ENCODE measurements at places on chromosomes 6 and 20.

DNA sequence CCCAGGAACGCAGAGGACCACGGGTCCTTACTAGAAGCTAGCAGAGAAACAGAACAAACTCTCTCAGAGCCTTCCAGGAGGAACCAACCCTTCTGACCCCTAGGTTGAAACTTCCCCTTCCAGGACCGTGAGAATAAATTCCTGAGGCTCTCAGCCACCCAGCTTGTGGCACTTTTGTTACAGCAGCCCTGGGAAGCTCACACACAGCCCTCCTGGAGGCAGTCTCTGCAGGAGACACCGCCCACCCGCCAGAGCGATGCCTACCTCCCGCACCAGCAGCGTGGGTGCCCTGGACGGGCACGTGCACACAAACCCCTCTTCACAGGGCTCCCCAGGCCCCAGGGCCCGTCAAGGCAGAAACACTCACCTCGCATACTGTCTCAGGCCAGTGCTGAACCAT lies 4.2 kb downstream of the RNASET2 start:
- no peak for DNase-seq

GRCh38 chr6:158660333-158660754 lies 10.5 kb downstream of the SYTL3 start:
- DNase-seq, result peak; percentile 58

GRCh38 chr6:65191471-65191870 lies 515.6 kb downstream of the EYS start:
- no peak for DNase-seq

- DNase-seq, result peak; percentile 27
Observed at GRCh38 chr20:63381781-63382431, 20.8 kb upstream of the CHRNA4 start.

- no peak for DNase-seq
Observed at GRCh38 chr20:1484438-1485116, 6.6 kb downstream of the SIRPB2 start.

- DNase-seq, result no peak
Observed at GRCh38 chr6:41058783-41059181, 5.8 kb downstream of the APOBEC2 start.

DNA sequence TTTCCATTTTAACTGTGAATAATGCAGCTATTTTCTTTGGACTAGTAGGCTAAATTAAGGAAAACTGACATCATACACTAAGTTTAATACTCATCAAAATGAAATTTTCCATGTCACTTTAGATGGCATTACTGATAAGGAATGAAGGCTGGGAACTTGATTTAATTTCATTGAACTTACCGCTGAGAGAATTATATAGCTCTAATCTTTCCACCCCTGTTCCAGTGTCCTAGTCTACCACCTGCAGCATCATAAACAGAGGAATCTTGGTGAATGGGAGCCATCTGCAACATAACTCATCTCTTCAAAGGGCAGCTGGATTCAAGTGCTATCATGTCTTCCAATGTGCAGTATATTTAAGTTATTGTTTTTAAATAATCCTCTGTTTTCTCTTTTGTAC lies 1395.2 kb downstream of the EPHA7 start:
- DNase-seq, result no peak

DNA sequence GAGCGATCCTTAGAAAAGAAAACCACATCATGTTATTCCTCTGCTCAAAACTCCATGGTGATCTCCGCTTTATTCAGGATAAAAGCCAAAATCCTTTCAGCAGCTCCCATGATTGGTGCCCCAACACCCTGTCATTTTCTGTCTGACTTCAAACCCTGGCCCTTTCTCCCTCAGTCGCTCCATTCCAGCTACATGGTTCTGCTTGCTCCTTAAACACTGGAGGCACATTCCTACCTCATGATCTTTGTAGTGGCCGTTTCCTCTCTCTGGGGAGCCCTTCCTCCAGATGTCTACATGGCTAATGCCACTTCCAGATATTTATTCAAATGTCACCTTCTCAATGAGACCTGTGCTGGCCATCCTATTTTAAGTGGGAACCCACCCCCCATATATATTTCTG lies 100.8 kb downstream of the CAP2 start:
- no peak for DNase-seq

GRCh38 chr20:25247518-25247955 lies 348 bp upstream of the PYGB start:
- DNase-seq, result peak; percentile 40

- DNase-seq, result no peak
Observed at GRCh38 chr20:507761-508332, 35.7 kb downstream of the CSNK2A1 start.

- no peak for DNase-seq
Observed at GRCh38 chr20:7470912-7471311, 469.3 kb downstream of the HAO1 start.

GRCh38 chr20:10961651-10962288 lies 288.0 kb upstream of the JAG1 start:
- DNase-seq, result no peak

DNA sequence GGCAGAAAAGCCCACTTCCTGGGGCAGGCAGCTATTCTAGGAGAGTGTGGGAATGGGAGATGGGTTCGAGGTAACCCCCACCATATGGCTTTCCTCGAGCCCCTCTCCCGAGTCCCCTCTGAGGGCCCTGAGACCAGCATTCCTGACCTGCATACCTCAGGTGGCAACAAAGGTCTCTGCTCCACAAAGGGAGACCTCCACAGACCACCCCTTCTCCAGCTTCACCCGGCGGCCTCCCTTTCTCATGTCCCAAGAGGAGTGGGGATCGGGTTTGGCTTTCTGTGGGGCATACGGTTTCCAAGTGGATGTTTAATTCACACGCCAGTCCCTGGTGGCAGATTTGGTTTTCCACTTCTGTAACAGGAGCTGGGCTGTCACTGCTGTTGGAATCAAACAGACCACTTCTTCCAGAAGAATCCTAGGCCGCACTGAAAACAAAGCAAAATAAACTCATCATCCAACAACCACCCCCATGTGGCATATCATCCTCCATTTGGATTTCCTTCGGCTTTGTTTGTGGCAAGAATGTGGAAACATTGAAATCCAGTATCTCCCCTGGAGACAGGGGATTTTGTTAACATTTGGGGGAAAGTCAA lies 83.2 kb downstream of the DLL1 start:
- DNase-seq, result no peak

DNA sequence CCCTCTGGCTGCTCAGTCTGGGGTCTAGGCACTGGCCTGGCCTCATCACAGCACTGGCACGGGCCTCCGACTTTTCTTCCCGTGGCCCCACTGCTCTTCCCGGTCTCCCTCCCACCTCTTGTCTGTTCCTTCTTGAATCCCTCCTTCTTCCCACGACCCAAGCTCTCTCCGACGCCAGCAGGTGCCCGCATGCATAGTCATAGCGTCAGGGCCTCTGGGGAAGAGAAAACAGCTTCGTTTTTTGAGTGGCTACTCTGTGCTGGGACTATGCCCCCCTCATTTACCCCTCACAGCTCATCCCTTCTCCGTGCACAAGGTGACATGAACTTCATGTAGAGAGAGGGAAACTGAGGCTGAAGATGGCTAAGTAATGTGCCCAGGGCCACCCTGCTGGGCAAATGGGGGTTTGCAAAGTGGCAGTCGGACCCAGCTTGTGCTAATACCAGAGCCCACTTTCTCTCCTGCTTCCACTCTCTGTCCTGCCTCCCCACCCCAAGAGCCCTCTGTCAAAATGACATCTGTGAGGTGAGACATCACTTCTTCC lies 59.2 kb downstream of the SYNJ2 start:
- DNase-seq, result no peak

- DNase-seq, result no peak
Observed at GRCh38 chr20:36385503-36385902, 79.4 kb downstream of the DLGAP4 start.

GRCh38 chr6:41356825-41357224 lies 21.4 kb downstream of the NCR2 start:
- no peak for DNase-seq

- no peak for DNase-seq
Observed at GRCh38 chr6:1739220-1739619, 129.5 kb downstream of the FOXC1 start.

GRCh38 chr6:6714118-6714897 lies 125.8 kb downstream of the LY86 start:
- DNase-seq, result no peak

- no peak for DNase-seq
Observed at GRCh38 chr6:74467533-74468215, 738.2 kb downstream of the COL12A1 start.

GRCh38 chr20:53599910-53600632 lies 6.4 kb upstream of the ZNF217 start:
- DNase-seq, result no peak

- DNase-seq, result no peak
Observed at GRCh38 chr6:168885751-168886742, 367.6 kb downstream of the THBS2 start.

DNA sequence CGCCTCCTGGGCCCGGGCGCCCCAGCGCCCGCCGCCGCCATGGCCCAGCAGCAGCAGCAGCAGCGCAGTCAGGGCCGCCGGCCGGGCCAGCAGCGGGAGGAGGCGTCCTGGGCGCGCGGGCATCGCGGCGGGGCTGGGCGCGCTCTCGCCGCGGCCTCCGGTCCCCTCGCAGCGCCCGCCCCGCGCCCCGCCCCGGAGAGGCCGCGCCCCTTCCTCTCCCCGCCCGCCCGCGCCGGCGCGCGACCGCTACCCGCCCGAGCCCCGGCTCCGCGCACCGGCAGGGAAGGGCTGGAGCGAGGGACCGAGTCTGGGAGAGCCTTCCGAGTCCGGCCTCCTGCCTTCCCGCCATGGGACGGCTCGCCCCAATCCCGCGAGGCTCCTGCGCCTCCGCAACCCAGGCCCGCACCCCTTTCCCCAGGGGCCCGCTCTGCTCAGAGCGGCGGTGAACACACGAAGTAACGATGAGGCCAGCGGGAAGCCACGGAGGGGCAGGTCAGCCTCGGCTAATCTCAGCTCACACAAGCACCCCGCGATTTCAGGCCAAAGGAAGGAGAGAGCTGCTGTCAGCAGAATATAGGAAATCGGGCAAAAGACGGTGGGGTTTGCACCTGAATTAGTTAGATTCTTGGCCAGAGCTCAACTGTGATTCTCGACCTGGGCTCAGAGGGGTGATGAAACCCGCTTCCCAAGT lies at the start of gene TXNDC5:
Gene TXNDC5, minus strand, starts transcription at position 135 of the 691 bp plus-strand sequence. Its CDS starts 12 bp downstream, at position 123.
- peak; percentile 64 for DNase-seq

- no peak for DNase-seq
Observed at GRCh38 chr6:2450546-2450945, 205.1 kb upstream of the GMDS start.

DNA sequence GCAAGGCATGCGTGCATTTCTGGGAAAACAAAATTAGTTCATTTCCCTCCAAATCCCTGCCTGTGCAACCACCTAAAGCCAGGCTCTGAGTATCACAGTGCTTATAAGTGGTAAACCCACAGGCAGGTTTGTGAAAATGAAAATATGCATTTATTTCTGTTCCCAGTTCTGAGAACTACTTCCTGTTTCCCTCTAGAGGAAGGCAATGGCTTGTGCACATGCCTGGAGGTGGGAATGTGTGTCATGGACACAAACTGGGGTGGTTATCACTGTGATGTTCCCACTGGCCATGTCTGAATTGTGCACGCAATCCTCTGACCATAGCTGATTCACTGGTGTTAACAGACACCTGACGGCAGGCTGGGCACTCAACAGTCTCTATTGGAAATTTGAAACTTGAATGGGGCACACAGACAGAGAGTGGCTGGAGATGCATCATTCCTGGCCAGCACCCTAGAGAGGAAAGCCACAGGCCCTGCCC lies 26.3 kb downstream of the FAM110A start:
- DNase-seq, result no peak

DNA sequence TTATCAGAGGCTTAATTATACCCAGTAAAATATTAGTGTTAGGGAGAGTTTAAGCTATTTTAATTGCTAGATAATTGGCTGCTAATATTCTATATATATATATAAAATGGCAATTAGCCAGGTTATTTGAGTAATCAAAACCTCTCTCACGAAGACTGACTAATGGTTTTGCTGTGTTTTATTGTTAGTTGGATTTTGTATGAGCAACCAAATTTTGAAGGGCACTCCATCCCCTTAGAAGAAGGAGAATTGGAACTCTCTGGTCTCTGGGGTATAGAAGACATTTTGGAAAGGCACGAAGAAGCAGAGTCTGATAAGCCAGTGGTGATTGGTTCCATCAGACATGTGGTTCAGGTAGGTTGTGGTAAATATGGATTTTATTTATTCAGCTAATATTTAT lies 102.2 kb downstream of the RTN4IP1 start:
- no peak for DNase-seq

- DNase-seq, result no peak
Observed at GRCh38 chr6:33324125-33324524, 6.6 kb upstream of the ZBTB22 start.

DNA sequence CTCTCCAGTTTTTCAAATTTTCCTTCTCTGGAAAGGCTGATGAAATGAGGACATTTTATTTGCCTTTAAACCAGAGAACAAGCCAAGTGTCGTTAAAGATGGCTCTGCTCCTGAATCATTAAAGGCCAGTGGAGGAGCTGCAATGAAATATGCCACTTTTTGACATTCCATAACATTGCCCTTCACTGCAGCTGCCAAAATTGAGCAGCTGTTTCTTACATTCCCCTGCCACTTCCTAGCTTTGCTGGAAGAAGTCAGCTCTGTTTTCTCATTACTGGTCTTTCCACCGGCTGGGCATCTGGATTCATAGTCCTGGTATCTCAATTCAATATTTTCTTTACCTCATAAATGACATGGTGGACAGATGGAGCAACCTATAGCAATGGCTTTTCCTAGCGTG lies 45.5 kb upstream of the NRN1 start:
- DNase-seq, result no peak

- DNase-seq, result no peak
Observed at GRCh38 chr20:47600967-47601547, 99.4 kb downstream of the NCOA3 start.

- DNase-seq, result no peak
Observed at GRCh38 chr6:25089442-25089841, 153.7 kb upstream of the RIPOR2 start.

DNA sequence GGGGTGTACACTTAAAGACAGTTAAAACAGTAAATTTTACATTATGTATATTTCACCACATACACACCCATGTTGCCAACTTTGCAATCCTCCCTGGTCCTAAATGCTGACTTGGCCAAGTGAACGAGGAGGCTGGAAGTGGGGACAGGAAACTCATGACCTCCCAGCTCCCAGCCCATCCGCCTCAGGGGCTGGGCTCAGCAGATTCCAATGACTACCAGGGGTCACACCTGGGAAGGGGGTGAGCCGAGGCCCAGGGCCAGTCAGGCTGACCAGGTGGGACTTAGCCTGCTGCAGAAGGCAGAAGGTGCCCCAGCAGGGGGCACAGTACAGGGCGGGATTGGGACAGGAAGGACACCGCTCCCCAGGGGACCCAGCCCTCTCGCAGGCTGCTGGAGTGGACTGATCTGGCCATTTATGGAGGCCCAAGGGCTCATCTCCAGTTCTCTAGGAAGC lies 2.4 kb downstream of the SIGLEC1 start:
- no peak for DNase-seq

GRCh38 chr6:161242779-161243693 lies 30.8 kb downstream of the AGPAT4 start:
- DNase-seq, result peak; percentile 74

GRCh38 chr20:24207803-24208300 lies 219.3 kb upstream of the GGTLC1 start:
- DNase-seq, result no peak

DNA sequence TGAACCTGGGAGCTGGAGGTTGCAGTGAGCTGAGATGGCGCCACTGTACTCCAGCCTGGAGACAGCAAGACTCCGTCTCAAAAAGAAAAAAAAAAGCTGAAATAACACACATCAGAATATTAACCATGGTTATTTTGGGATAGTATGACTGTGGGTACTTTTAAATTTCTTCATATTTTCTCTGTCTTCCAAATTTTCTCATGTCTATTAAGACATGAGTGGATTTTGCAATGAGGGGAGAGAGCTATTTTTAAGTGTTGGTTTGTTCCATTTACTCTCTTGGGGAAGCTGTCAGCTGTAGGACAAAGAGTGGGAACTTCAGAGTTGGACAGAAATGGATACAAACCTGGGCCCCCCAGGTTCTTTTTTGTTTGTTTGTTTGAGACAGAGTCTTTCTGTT lies 10.3 kb downstream of the ADISSP start:
- no peak for DNase-seq
